Thymus (tissue), 14 donors: ENCODE measurements at places on chromosomes 11 and 22.

DNA sequence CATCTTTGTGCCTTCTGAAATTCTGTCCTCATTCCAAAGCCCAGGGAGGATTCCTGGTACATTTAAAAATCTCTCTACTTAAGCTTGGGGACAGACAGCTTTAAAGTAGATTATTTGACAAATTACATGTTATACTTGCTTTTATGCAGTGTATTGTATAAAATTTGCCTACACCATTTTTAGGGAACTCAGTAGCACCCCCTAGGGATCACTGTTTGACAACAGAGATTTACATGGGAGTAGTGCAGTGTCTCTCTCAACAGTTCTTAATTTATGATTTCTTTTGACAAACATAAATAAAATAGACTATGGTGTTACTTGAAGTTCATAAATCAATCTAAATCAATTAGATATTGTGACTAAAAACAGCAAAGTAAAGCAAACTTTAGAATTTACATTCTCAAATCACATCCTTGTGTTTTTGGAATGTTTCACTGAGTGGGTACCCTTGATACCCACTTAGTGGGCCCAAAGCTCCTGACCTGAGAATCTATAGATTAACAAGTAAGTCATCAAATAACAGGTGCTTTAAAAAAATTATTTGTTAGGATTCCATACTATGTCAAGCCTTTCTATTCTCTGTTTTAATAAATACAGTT lies 428.8 kb downstream of the DYNC2H1 start:
- no peak for DNase-seq

GRCh38 chr11:36024716-36025115 lies 80.9 kb downstream of the LDLRAD3 start:
- DNase-seq: no peak

GRCh38 chr11:130278151-130278550 lies 36.6 kb downstream of the ZBTB44 start:
- no peak for DNase-seq

GRCh38 chr11:121887976-121888557 lies 227.9 kb downstream of the BLID start:
- no peak for DNase-seq

DNA sequence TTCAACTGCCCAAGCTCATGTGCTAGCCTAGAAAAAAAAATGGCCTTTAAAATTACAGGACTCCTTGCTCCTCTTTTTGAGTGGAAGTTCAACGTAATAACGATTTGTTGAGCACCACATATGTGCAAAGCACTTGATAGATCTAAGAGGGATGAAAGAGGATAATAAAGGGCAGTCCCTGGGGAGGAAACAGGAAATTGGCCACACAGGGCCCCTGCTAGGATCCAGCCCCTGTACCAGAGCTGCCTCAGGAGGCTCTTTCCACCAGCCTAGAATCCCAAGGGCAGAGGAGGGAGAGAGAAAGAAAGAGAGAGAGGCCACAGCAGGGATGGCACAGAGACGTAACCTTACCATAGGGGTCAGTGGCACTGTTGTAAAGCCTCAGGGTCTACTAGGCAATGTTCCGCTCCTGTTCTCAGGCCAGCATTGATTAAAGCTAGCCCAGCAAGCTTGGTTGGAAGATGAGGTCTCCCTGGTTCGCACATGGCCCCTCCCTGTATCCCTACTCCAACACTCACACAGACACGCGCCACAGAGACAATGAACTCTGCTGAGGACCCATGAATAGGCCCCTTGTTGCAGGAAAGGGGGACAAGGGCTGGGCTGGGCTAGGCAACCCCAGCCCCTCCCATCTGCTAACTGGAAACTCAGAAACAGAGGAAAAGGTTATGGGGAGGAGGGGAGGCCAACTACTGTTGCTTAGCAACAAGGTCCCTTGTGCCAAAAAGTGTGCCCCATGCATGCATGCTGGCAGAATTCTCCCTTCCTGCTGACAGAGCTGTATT lies at the start of gene TMPRSS5:
Gene TMPRSS5, minus strand, starts transcription at position 438 of the 785 bp plus-strand sequence. Its CDS starts 84 bp downstream, at position 354.
- DNase-seq: no peak

DNA sequence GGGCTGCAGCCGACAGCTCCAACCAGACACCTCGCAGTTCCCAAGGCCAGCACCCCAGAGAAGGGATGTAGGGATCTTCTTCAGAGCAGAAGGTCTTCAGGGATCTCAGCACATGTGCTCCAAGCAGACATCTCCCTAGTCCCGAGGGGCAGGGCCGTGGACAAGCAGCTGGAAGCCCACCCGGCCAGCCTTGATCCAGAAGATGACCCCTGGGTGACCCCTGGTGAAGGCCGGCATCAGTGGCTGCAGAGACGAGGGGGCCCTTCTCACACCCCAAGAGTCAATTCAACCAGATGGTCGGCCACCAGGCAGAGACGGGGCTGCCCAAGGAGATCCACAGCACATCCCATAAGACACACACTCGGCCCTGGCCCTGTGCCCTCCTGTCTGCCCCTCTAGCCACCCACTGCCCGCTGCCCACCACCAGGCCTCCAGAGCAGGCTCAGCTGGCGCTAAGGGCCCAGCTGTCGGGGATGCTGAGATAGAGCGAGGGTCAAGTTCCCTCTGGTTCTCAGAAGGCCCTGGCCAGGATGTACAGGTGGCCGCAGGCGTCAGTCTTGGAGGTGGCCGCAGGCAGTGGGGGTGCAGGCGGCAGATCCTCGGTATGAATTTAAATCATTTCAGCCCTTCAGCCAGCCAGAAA lies 168.3 kb downstream of the BRD1 start:
- no peak for DNase-seq

DNA sequence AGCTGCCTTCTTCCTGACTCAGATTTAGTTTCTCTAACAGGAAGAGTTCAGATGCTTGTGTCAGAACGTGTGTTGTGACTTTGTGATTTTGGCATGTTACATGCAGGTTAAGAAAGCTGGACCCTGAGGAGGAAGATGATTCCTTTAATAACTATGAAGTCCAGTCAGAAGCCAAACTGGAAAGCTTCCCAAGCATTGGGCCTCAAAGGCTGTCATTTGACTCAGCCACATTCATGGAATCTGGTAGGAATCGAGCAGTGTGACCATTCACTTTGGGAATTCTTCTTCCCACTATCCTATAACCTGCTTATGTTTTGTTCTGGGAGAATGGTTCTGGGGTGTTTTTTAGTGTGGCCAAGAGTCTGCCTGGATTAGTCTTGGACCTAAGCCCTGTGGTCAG lies 48.0 kb downstream of the CABIN1 start:
- no peak for DNase-seq

- DNase-seq: no peak
These were observed 108.4 kb upstream of the ZC3H12C start for GRCh38 chr11:109984634-109985289.

DNA sequence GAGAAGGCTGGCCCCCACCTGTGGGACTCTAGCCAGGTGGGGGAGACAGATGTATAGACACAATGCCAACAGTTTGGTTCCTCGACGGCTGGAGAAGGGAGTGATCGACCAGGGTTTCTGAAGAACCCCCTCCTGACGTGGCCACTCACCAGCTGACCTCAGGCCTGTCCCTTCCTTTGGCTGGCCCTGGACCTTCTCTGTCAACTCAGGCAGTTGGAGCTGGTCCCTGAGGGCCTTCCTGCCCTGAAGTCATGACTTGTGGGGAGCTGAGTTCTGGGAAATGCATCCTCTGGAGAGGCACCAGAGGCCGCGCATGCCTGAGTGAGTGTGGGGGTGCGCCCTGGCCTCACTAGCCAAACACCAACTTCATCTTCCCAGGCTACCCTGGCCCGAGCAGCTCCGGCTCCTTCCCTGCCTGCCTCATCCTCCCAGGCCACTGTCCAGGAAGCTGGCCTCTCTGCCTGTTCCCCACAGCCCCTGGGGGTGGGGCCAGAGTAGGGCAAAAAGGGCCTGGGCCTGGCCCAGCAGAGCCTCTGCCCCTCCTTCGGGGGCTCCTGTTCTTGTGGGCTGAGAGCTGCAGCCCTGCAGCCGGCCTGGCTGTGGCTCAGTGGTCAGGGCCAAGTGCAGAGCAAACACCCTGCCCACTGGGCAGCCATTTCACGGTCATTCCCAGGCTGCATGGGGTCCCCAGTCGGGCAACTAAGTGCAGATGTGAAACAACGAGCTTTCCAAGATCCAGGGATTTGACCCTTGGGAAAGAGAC lies 23.6 kb downstream of the TXN2 start:
- DNase-seq: no peak

GRCh38 chr11:65954771-65955170 lies 6.8 kb upstream of the SART1 start:
- no peak for DNase-seq

GRCh38 chr11:115912484-115912945 lies 408.3 kb upstream of the CADM1 start:
- DNase-seq: no peak

DNA sequence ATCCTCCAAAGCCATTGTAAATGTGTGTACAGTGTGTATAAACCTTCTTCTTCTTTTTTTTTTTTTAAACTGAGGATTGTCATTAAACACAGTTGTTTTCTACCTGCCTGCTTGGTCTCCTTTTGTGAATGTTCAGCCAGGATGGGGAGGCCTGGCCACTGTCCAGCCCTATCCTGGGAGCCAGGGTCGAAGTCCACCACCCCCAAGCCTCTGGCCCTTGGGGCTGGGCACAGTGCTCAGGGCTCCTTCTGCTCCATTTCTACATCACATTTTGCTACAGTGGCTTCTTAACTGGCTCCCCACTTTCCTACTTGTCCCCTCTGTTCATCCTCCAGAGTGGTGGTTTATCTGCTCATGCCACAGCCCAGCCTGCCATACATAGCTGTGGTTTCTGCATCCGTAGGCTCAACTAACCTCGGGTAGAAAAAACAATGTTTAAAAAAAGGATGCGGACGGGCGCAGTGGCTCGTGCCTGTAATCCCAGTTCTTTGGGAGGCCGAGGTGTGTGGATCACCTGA lies 2.5 kb upstream of the SMARCB1 start:
- no peak for DNase-seq

DNA sequence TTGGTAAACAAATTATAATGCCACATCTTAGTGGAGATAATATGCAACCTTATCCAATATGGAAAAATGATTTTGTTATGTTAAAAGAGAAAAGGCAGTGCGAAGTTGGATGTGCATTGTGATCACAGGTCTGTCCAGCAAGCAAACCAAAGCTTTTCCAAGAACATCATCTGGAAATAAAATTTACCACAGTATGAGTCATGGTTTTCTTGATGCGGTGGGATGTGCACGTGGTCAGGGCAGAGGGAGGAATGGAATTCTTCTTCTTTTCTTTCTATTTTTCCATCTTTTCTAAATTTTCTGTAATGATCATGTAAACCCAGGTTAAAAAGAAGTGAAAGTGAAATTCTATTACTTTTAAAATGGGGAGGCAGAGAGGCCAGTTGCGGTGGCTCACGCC lies 169.8 kb downstream of the C11orf91 start:
- no peak for DNase-seq

- DNase-seq: no peak
These were observed 48.2 kb downstream of the RTN4R start for GRCh38 chr22:20219667-20220628.

DNA sequence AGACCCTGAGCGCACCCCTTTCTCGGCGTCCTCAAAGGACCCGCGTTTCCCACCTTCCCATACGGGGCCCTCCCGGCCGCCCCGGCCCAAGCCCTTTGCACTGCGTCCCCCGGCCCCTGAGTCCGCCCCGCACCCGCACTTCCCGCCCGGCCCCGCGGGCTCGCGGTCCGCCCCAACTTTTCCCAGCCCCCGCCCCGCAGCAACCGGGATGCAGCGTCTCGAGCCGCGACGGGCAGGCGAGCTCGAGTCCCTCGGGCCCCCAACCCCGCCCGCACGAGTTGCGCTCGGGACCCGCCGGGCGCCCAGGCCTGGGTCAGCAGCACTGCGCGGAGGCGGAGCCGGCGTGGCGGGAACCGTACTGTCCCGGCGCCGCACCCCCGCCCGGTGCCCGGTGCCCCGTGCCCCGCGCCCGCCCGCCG lies 371 bp downstream of the SMCO4 start:
- DNase-seq: no peak

DNA sequence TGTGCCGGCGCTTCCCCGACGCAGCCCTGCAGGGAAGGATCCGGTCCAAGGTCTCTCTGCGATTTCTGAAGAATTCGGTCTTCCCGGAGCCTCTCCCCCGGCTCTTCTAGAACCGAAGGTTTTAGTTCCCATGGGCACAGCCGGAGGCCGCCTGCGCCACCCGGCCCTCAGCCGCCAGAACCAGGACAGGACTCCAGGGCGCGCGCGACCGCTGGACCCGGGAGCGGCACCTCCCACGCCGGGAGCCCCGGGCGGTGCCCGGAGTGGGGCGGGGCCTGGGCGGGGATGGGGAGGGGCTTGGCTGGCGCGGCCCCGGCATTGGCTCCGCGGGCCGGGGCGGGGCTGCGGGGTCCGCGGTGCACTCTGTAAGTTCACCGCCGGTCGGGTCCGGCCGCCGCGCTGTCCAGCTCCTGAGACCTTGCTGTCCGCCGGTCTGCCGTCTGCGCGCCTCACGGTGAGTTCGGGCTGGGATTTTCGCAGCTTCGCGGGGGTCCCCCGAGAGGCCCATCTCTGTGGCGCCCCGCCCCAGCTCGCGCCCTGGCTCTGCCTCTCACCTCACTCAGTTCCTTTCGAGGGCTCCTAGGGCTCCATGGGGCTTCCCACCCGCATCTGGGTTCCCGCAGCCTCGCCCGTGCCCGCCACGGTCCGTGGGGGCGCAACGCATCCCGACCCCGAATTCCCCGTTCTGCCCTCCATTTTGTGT lies at the start of gene CDC42EP2:
Gene CDC42EP2, plus strand, starts transcription at position 366 of the 703 bp plus-strand sequence. CDS start 6,033 bp downstream, outside the sequence.
- DNase-seq: no peak

DNA sequence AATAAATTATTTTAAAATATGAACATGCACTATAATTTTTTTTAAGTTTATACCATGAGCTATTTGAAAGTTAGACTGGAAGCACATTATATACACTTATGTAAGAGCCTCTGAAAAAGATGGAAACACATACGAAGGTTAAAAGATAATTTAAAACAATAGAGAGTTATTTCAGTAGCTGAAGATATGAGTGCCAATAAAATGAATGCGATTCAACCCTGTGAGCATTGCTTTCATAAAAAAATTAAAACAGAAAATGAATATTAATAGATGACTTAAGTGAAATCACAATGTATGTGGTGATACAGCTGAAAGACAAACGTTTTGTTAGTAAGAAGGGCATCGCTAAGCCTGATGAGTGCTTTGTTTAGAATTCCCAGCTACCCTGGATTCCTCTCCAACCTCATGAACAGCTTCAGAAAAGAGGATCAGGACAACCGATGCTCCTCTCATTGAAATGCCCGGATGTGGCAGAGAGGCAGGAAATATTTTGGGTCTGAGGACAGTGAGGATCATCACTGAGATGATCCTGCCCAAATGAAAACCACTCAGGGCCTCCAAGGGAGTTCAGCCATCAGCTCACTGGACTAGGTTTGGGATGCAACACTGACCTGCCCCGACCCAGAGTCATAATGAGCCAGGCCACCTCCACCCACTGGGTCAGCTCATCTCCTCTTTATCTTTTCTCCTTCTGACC lies 60.2 kb upstream of the TOP3B start:
- DNase-seq: no peak
